ENCODE measurements at places on chromosomes 7 and 10.

DNA sequence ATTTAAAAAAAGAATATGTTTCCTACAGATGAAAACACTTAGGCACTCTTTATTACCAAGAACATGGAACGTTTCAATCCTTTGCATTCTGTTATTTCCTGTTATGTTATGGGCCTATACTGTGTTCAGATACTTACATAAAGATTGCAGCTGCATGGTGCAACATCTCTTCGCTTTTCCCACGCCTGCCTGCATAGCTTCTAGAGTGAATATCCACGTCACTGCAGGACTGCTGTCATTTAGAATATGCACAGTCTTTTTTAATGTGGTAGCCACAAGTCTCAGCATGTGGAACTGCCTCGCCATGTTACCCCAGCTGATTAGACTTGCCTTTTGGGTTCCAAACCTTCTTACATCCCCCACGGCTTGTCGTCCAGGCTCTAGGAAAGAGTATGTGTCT lies 69.6 kb upstream of the GATA3 start:
- no peak for DNase-seq

- no peak for DNase-seq
Observed at GRCh38 chr7:132226957-132227290, 349.3 kb downstream of the PLXNA4 start.

DNA sequence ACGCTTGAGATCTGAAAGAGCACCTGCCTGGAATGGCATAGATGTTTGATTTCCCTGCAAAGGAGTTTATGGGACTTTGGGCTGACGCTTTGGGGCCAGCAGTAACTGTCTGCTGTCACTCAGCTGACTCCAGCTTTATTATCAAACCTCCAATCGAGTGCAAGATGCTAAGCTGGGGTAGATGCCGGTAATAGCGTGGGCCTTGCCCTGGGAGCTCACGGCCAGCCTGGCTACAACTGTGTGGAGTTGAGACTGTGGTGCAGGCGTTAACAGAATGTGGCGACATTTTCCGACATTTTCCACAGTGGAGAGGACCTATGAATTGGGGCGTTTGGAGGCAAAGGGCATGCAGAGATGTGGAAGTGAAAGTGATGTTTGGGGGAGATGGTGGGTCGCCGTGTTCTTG lies 1.3 kb downstream of the CHST12 start:
- DNase-seq: no peak

DNA sequence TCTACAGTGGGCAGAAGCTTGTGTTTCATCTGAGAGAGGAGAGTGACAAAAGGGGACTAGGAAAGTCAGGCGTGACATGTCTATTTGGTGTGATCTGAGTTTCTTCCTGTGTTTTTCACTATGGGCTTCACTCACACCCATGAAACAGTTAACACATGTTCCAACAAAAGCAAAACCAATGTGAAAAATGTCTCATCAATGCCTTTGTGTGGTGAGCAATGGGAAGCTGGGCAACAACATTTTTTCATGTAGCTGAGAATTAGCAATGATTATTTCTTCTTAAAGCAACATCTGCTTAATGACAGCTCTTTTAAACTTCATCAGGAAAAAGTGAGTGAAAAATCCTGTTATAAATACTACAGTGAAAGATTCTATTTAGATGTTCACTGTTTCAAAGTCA lies 76.2 kb downstream of the NXPH1 start:
- DNase-seq: no peak

GRCh38 chr10:124053971-124054370 lies 39.4 kb downstream of the CHST15 start:
- DNase-seq: no peak

DNA sequence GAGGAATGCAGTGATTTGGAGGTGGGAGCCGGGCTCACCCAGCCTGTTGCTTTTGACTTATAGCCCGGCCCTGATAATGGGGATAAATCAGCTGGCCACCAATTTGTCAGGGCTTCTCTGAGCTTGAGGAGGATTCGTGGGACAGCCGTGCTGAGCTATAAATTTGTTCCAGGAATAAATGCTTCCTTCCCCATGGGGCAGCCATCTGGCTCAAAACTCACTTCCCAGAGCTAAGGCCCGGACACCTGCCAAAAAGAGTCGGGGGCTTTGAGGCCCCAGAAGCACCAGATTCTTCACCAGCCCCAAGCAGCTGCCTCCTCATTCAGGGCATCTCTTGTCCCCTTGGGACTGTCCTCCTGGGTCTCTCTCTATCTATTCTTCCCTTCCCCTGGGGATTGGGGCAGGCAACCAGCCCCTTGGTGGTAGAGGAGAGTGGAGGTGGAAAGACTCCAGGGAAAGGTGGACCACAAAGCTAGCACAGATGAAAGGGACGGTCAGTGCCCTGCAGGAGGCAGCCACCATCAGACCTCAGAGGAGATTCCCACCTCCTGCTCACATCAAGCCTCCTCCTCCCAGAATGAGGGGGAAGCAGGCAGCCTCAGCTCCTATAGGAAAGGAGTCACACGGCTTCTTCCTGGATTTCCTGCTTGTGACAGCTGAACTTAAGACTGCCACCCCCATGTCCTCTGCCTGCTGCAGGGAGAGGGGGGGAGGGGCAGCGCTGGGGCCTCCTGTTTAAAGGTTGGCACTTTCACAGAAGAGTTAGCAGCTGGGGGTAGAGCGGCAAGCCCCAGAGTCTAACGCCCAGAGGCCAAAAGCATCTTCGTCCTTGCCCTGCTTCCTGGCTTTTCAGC lies 44.2 kb upstream of the LRRC4 start:
- no peak for DNase-seq

DNA sequence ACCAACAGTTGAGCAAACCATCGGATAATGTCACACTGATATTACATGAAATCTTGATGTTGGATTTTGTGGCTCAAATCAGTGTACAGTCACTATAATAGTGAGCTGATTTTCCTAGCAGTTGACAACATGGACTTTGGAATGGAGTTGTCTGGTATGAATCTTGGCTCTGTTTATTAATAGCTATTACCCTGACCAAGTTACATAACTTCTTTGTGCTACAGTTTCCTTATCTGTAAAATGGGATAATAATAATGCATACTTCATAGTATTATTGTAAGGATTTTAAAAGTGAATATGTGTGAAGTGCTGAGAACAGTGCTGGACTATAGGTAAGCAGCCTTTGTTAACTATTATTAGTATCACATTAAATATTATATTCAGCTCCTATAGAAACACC lies 26.1 kb upstream of the ANLN start:
- DNase-seq: no peak

DNA sequence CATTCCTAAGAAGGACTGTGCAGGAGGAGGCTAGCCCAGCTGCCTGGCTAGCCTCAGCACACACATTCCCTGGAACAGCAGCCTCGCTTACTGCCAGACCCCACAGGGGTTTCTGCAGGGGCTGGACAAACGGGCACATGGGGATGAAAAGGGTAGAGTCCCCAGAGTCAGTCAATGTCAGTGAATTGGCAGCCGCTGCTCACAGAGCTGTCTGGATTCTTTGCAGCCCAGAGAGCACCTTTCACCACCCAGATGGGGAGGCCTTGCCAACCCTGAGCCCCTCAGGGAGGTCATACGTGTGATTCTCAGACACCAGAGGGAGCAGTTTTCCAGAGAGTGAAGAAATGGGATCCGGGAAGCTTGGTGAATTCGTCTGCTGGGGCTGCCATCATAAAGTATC lies 143.3 kb downstream of the KCNMA1 start:
- no peak for DNase-seq

- DNase-seq: no peak
Observed at GRCh38 chr7:34111031-34111430, 205.7 kb downstream of the BMPER start.

DNA sequence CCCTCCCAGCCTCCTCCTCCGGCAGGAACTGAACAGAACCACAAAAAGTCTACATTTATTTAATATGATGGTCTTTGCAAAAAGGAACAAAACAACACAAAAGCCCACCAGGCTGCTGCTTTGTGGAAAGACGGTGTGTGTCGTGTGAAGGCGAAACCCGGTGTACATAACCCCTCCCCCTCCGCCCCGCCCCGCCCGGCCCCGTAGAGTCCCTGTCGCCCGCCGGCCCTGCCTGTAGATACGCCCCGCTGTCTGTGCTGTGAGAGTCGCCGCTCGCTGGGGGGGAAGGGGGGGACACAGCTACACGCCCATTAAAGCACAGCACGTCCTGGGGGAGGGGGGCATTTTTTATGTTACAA lies 83.3 kb downstream of the PAX2 start:
- peak; percentile 19 for DNase-seq

DNA sequence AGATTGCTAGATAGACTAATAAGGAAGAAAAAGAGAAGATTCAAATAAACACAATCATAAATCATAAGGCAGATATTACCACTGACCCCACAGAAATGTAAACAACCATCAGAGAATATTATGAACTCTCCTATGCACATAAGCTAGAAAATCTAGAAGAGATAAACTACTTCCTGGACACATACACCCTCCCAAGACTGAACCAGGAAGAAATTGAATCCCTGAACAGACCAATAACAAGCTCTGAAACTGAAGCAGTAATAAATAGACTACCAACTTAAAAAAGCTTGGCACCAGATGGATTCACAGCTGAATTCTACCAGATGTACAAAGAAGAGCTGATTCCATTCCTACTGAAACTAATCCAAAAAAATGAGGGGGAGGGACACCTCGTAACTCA lies 24.5 kb upstream of the STARD3NL start:
- no peak for DNase-seq

GRCh38 chr10:124646483-124647352 lies 97.5 kb downstream of the FAM53B start:
- no peak for DNase-seq

DNA sequence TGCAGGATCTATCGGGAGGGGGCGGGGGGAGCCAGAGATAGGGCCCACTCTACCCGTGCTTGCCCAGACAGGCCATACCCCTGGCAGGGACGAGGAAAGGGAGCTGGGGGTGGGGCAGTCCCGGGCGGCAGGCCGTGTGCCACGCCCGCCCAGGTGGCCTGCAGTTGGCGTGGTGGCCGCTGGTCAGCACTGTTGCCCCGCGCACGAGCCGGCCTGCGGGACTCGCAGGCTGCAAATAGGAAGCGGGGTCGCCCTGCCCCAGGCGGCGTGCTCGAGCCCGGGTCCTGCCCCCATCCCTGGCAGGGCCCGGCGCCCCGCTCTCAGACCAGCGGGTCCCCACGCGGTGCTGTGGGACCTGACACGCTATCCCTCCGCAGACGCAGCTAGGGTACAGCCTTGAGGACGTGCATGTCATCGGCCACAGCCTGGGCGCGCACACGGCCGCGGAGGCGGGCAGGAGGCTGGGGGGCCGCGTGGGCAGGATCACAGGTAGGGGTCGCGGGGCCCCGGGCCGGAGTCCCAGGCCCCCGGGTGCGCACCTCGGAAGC lies 6.7 kb downstream of the PNLIPRP2 start:
- no peak for DNase-seq

DNA sequence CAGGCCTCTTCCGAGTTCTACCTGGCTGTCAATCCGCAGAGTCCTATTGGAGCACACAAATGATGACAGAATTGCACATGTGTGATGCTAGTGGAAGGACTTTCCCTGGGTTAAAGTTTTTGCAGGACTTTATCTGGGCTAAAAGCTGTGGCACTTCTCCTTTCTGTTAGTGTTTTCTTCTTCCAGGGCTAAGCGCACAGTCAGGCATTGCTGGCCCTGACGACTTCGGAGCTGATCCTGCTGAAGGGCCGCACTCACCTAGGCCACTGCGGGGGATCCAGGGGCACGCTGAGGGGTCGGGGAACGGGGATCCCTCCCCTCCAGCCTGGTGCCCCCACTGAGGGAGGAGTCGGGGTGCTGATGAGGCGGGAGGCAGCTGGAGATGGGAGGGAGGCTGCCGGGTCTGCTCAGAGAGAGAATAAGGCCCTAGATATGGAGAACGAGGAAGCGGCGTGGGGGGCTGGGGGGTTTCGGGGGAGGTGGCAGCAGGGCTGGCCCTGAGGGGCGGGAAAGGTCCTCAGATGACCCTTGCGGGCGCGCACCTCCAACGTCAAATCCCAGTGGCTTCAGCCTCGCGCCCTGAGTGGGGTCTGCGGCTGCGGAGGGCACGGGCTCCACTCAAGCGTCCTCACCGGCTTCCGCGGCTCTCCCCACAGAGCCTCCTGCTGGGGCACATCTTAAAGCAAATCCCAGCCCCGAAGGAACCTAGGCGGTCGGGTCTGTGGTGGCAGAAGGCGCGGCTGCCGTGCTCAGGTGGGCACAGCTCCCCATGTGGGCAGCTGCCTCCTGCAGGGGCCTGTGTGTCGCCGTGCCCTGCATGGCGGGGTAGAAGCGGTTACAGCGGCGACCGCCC lies 30.9 kb downstream of the AGR3 start:
- DNase-seq: no peak

GRCh38 chr10:121179006-121179405 lies 327.8 kb downstream of the WDR11 start:
- no peak for DNase-seq

DNA sequence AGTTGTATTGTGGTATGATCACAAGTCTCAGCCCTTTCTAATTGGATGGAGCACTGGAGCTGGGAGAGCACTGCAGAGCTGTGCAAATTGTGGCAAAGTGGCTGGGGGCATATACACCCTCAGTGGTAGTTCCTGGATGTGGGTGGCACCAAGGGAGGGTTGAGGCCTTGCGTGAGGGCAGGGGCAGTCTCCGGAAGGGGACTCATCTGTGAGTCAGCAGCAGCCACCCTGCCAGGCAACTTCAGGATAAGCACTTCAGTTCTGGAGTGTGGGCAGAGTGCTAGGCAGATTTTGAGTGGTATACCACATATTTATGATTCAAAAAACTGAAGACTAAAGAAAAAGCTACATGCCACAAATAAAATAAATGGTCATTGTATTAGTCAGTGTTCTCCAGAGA lies 210.5 kb downstream of the ETV1 start:
- DNase-seq: no peak

- no peak for DNase-seq
Observed at GRCh38 chr7:30411173-30411572, 67.4 kb downstream of the NOD1 start.

DNA sequence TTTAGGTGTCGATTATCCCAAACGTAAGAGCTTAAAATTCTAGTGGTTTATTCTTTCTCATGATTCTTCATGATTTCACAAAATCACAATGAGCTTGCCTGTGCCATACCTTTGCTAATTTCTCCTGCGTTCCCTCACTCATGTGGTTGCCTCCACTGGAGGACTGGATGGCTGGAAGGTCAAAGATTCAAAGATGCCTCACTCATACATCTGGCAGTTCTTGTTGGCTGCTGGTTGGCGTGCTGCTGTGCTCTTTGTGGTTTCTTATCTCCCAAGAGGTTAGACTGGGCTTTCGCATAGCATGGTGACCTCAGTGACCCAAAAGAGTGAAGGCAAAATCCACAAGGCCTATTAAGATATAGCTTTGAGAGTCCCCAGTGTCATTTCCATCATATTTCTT lies 877.6 kb upstream of the AUTS2 start:
- no peak for DNase-seq

- no peak for DNase-seq
Observed at GRCh38 chr10:121510201-121510771, 88.0 kb downstream of the FGFR2 start.

- DNase-seq: peak; percentile 14
Observed at GRCh38 chr7:140342727-140343514, 55.4 kb downstream of the SLC37A3 start.

- no peak for DNase-seq
Observed at GRCh38 chr7:130210181-130210935, 2.7 kb downstream of the SSMEM1 start.

All from CD4-positive, alpha-beta T cell treated with Interleukin-21 for 1 hour (primary cell).